ENCODE measurements at places on chromosomes 3 and 15. TPM values are rescaled to one million over a fixed set of nuclear protein-coding genes. Genes with fewer than 3 reads are reported as not detected.

DNA sequence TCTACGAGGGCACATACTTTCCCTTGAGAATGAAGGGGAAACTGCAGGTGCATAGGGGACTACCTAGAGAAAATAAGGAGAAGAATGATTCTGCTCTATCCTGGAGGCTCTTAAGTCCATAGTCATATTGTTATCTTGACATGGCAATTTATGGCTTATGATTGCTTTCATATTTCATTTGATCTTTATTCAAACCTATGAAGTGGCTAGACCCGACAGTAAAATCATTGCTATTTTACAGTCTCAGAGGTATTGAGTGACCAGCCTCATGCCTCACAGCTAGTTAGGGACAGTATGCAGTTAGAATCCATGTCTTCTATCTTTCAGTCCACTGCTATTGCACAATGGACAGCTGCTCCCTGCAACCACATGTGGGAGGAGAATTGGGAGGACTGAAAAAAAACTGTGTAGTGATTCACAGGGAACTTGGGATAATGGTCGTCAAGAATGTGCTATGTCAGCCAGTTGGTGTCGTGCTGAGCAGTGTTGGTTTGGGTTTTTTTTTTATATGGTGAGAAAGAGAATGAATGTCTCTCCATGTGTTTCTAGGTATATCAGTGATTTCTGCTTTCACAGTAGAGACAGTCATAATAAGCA, 63.2 kb upstream of the SPPL2A start:
- no peak overlapping the region for H3K27ac ChIP-seq
- H3K36me3 ChIP-seq: no peaks in the 10 kb centered on the region
- H3K4me3 ChIP-seq: no peak overlapping the region
- H3K4me1 ChIP-seq: no peaks in the 10 kb centered on the region
- H3K27me3 ChIP-seq: peaks cover 5% of the 10 kb centered on the region

DNA sequence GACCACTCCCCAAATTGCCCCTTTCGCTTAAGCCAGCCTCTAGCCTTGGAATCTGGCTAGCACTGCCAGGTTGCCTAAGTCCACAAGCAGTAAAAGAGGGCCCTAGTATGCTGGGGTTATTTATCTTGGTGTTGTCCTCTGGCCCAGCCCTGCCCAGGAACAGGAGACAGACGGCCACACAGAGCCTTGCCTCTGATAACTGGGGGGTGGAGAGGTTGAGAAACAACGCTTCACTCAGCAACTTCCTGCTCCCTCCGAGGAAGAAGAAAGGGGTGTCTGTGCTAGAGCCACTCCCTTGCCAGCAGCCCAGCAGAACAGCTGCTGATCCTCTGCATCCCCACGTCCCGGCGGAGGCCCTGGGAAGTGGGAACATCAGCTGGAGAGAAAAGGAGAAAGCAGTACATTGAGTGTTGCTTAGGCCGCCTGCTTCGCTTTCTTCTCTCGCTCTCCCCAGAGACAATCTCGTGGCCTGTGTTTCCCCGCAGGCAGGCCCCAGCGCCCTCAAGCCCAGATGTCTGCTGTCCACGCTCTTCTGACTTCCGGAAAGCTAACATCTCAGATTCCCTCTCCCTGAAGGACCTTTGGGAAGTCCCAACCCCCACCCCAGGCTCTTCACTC, 22.6 kb upstream of the C3orf70 start:
- DNase-seq: no peak
- no peak overlapping the region for H3K4me3 ChIP-seq
- H3K27ac ChIP-seq: no peak overlapping the region
- peaks cover 8% of the 10 kb centered on the region for H3K27me3 ChIP-seq
- H3K4me1 ChIP-seq: no peaks in the 10 kb centered on the region

FOXB1 gene
- total RNA-seq: 4.0 TPM

GRCh38 chr15:42270996-42271395, 2.0 kb upstream of the GANC start:
- DNase-seq: no peak
- H3K4me1 ChIP-seq: peaks cover 49% of the 10 kb centered on the region
- H3K27ac ChIP-seq: no peak overlapping the region
- peaks cover 29% of the 10 kb centered on the region for H3K36me3 ChIP-seq
- no peaks in the 10 kb centered on the region for H3K27me3 ChIP-seq

DNA sequence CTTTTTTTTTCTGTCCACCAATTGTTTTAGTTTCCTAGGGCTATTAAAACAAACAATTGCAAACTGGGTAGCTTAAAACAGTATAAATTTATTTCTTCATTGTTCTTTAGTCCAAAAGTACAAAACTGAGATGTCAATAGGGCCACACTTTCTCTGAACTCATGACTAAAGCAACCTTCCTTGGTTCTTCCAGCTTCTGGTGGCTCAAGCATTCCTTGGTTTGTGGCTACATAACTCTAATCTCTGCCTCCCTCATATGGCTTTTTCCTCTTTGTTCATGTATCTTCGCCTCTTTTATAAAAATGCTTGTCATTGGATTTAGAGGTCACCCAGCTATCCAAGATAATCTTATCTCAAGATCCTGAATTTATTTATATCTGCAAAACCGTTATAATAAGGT, 914.5 kb upstream of the EPHA6 start:
- H3K4me1 ChIP-seq: no peaks in the 10 kb centered on the region
- no peak for DNase-seq
- no peak overlapping the region for H3K4me3 ChIP-seq
- no peak overlapping the region for H3K27ac ChIP-seq
- no peaks in the 10 kb centered on the region for H3K36me3 ChIP-seq
- H3K27me3 ChIP-seq: no peaks in the 10 kb centered on the region

MGLL gene
- 1.7 TPM for total RNA-seq

DNA sequence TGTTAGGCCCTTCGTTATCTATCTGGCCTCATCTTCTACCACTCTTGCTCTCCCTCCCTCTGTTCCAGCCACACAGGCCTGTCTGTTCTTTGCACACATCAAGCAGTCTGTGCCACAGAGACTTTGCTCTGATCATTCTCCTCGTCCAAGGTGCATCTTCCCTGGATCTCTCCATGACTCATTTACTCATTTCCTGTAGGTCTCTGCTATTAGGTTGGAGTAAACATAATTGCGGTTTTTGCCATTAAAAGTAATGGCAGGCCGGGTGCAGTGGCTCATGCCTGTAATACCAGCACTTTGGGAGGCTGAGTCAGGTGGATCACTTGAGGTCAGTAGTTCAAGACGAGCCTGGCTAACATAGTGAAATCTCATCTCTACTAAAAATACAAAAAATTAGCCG, 9.5 kb upstream of the C3orf49 start:
- no peaks in the 10 kb centered on the region for H3K27me3 ChIP-seq
- H3K4me3 ChIP-seq: no peak overlapping the region
- no peaks in the 10 kb centered on the region for H3K4me1 ChIP-seq
- H3K36me3 ChIP-seq: no peaks in the 10 kb centered on the region
- no peak for DNase-seq
- H3K27ac ChIP-seq: no peak overlapping the region

SOX14 gene
- not detected for total RNA-seq

GRCh38 chr3:105656651-105657504, 211.9 kb downstream of the CBLB start:
- no peaks in the 10 kb centered on the region for H3K27me3 ChIP-seq
- H3K4me3 ChIP-seq: no peak overlapping the region
- H3K36me3 ChIP-seq: peaks cover 36% of the 10 kb centered on the region
- no peaks in the 10 kb centered on the region for H3K4me1 ChIP-seq

CCDC9B gene
- 3.7 TPM for total RNA-seq

- H3K36me3 ChIP-seq: no peaks in the 10 kb centered on the region
- no peaks in the 10 kb centered on the region for H3K4me1 ChIP-seq
- no peak overlapping the region for H3K4me3 ChIP-seq
- no peaks in the 10 kb centered on the region for H3K27me3 ChIP-seq
Measured at GRCh38 chr3:140007911-140008869, 73.2 kb downstream of the CLSTN2 start.

NDN gene
- not detected for total RNA-seq

GRCh38 chr3:459311-459670, 262.7 kb downstream of the CHL1 start:
- H3K4me1 ChIP-seq: no peaks in the 10 kb centered on the region
- no peak overlapping the region for H3K27ac ChIP-seq
- no peak for DNase-seq
- H3K27me3 ChIP-seq: no peaks in the 10 kb centered on the region
- no peak overlapping the region for H3K4me3 ChIP-seq

DNA sequence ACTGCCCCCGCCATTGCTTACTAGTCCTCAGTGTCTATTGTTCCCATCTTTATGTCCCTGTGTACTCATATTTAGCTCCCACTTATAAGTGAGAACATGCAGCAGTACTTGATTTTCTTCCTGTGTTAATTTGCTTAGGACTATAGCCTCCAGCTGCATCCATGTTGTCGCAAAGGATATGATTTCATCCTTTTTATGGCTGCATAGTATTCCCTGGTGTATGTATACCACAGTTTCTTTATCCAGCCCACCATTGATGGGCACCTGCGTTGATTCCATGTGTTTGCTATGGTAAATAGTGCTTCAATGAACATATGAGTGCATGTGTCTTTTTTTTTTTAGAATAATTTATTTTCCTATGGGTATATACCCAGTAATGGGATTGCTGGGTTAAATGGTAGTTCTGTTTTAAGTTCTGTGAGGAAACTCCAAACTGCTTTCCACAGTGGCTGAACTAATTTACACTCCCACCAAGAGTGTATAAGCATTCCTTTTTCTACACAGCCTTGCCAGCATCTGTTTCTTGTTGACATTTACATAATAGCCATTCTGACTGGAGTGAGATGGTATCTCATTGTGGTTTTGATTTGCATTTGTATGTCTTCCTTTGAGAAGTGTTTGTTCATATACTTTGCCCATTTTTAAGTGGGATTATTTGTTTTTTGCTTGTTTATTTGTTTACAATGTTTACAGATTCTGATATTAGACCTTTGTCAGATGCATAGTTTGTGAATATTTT, 53.7 kb downstream of the GALK2 start:
- H3K4me3 ChIP-seq: no peak overlapping the region
- no peak for DNase-seq
- H3K36me3 ChIP-seq: peaks cover 36% of the 10 kb centered on the region
- no peaks in the 10 kb centered on the region for H3K27me3 ChIP-seq
- H3K27ac ChIP-seq: no peak overlapping the region

LIPH gene
- total RNA-seq: not detected

- no peaks in the 10 kb centered on the region for H3K36me3 ChIP-seq
- H3K4me3 ChIP-seq: no peak overlapping the region
- no peaks in the 10 kb centered on the region for H3K4me1 ChIP-seq
- H3K27ac ChIP-seq: no peak overlapping the region
- no peak for DNase-seq
- no peaks in the 10 kb centered on the region for H3K27me3 ChIP-seq
Measured at GRCh38 chr3:193040836-193041672, 123.4 kb upstream of the MB21D2 start.

DNA sequence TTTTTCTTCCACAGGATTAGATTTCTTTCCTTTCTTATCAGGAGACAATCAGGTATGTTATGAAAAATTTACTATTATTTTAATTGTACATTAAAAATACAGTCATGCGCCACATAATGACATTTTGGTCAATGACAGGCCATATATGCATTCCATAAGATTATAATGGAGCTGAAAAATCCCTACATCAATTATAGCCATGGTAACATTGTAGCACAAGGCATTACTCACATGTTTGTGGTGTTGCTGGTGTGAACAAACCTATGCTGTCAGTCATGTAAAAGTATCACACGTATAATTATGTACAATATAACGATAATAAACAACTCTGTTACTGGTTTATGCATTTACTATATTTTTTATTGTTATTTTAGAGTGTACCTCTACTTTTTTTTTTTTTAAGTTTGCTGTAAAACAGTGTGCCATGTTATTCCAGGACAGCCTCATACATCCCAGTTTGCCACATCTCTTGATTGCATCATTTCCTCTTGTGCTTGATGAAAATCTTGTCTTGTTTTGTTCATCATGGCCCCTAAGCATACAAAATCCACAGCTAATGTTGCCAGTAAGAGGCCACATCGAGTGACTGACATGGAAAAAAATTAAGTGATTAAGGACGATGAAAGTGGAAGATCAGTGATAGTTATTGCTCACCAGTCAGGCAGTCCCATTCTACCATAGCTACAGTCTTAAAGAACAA, 21.4 kb downstream of the CALML4 start:
- H3K4me3 ChIP-seq: no peak overlapping the region
- no peak for DNase-seq
- no peaks in the 10 kb centered on the region for H3K27me3 ChIP-seq
- no peak overlapping the region for H3K27ac ChIP-seq

- H3K27ac ChIP-seq: peak within 1 kb of the TSS; percentile 55
- peaks cover 10% of the 10 kb centered on the region for H3K4me1 ChIP-seq
- no peaks in the 10 kb centered on the region for H3K27me3 ChIP-seq
- peak; percentile 89 for DNase-seq
- H3K4me3 ChIP-seq: peak within 1 kb of the TSS; percentile 75
Measured at GRCh38 chr15:65530318-65531111, at the start of gene HACD3. Gene HACD3 (plus strand): TSS chr15:65530463. CDS start chr15:65530632, 169 bp downstream.

DNA sequence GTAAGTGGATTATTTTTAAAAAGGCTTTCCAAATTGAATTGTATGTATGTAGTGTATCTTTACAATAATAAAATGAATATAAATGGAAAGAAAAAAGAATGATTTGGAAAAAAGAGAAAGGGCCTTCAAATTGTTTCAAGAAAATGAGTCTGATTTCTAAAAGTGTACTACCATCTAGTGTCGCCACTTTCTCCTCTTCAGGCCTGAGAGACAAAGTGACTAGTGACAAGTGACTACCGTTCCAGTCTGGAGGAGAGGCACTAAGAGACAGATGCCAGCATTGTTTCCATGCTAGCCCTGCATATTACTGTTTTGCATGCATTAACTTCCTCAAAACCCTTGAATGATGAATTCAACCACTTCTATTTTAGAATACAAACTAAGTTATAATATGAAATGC, 39.3 kb downstream of the P3H2 start:
- DNase-seq: no peak
- H3K4me1 ChIP-seq: no peaks in the 10 kb centered on the region
- H3K27ac ChIP-seq: no peak overlapping the region
- H3K36me3 ChIP-seq: no peaks in the 10 kb centered on the region

DALRD3 gene
- total RNA-seq: 22.2 TPM

APOD gene
- total RNA-seq: not detected

ALG1L2 gene
- 1.4 TPM for total RNA-seq

TGM5 gene
- not detected for total RNA-seq

GRCh38 chr3:127406309-127407025, 118.6 kb upstream of the PRR20G start:
- no peaks in the 10 kb centered on the region for H3K36me3 ChIP-seq
- H3K27ac ChIP-seq: no peak overlapping the region
- no peak overlapping the region for H3K4me3 ChIP-seq

DNA sequence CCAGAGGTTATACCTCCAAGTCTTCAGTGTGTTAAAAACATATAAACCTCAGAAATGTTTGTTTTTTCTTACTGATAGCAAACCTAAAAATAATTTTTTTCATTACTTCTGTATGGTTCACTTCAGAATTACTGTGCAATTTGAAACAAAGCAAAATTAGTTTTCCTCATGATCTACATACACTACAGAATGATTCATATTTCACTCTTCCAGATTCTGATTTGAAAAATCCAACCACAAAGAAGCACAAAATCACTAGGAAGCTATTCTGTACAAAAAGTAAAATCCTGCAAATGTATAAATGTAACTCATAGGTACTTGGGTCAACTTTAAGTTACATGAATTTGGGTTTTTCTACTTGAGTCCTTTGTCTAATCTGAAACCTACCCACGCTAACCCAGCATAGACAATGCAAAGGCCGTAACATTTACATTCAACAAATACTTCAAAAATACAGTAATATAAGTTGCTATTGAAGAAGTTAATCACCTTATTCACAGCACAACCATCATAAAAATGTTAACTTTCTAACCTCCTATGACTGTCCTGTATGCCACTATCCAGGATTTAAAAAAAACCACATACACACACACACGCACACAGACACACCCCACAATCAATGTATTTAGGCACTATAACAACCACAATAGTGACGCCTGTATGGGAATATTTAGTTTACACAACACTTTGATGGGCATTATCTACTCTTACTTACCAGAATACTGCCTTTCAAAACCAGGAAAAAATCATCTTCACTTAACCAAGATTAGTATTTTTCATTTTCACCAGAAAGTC, 11.5 kb downstream of the ATP13A3 start:
- H3K4me1 ChIP-seq: peaks cover 3% of the 10 kb centered on the region
- no peaks in the 10 kb centered on the region for H3K27me3 ChIP-seq
- DNase-seq: no peak
- no peak overlapping the region for H3K4me3 ChIP-seq

Measured in CD4-positive, CD25-positive, alpha-beta regulatory T cell (primary cell).